Stimulated activated CD4-positive, alpha-beta T cell treated with anti-CD3 and anti-CD28 coated beads, TNF-alpha, amount 100 ng/mL, for 48 hours (primary cell): ENCODE measurements at places on chromosomes 2 and 18.

DNA sequence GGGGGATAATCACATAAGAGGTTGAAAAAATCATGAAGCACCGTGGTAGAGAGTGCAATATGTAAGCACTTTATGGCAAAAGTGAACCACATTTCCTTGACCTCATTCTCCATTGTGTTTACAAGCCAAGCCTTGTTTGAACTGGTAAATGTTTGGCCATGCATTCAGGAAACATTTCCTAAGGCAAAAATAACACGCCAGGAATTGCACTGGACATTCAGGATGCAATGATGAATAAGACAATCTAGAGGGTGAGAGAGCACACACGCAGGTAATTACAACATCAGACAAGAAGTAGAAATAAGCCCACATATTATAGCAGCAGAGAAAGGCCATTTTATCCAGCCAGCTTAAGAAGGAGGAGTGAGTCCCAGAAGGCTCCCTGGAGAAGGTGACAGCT lies 218.0 kb upstream of the OSR1 start:
- no peak for DNase-seq

DNA sequence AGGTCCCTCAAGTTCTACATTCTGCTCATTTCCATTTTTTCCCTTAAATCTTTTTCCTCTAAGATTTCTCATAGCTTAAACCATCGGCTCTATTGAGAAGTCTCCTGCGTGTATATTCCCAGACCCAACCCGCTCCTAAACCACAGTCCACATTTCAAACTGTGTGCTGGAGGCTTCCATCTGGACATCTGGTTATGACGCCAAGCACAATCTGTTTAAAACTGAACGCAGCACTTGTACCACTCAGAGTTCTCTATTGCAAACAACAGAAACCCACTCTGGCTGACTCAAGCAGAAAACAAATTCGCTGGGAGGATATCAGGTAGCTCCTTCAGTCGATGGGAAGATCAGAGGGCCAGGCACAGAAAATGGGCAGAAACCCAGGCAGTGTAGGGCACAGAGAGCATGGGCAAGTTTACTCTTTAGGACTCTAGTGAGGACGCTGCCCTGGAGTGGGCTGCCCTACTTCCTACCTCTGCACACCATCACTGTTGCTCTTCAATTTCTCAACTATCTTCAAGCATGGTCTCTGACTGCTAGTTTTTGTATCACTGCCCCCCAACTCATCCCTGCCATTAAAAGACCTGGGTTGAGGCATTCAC lies 5.6 kb upstream of the EML4 start:
- DNase-seq, result no peak

- DNase-seq, result no peak
Measured at GRCh38 chr2:136126421-136126926, 8.5 kb upstream of the CXCR4 start.

GRCh38 chr18:35460736-35461161 lies 37.0 kb downstream of the INO80C start:
- DNase-seq, result no peak

DNA sequence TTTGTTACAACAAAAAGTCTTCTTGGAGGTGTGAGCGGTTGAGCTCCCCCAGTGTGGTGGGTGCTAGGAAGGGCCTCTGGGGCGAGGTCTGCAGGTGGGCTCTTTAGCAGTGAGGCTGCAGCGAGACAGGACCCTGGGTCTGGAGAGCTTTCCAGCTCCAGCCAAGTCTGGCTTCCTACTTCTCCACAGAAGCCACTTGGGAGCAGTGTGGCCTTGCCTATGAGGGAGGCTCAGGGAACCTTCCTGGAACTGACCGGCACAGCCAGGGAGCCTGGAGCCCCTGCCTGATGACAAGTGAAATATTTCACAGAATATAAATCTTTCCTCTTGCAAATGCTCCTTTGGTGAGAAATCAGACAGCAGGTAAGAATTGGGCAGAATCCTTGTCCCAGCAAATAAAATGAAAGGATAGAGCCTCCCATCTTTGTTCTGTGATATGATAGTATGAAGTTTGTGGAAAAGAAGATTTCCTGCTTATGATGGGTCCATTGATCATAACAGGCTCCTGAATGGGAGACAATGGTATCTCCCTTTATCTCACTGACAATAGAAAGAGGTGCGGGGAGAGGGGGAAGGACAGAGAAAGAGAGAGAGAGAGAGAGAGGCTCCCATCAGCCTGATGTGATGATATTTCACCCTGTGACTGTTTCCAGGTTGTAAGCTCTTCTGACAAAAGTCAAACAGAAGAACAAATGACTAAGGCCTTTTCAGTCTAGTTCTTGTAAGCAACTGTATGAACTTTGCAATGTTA lies 289.8 kb upstream of the SPRED2 start:
- no peak for DNase-seq

DNA sequence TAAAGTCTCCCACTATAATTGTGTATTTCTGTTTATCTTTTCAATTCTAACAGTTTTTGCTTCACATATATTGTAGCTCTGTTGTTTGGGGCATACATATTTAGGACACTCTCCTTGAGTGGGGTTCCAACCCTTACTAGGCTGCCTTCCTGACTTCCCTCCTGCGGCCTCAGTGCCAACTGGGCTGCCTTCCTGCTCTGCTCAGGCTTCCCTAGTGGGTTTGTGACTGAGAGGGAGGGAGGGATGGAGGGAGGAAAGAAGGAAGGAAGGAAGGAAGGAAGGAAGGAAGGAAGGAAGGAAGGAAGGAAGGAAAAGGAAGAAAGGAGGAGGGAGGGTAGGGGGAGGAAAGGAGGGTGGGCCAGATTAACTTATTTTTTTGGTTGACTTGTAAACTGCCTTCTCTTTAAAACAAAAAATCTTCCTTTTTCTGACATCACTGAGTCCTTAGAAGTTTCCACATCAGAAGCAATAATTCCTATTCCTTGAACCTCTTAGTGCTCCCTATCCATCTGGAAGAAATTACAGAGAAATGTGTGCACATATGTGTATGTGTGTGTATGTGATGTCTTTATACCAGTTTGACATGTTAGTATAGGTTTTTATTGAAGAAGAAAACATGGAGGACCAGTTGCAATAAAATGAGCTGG lies 145.4 kb upstream of the PGAP1 start:
- DNase-seq, result no peak
